Muscle of arm (tissue), 14 donors: ENCODE measurements at places on chromosomes 11 and 22. TPM values are rescaled to one million over a fixed set of nuclear protein-coding genes. Genes with fewer than 3 reads are reported as not detected.
A peak's percentile ranks its signal among the peaks of the same experiment; 100 is the strongest.

DNA sequence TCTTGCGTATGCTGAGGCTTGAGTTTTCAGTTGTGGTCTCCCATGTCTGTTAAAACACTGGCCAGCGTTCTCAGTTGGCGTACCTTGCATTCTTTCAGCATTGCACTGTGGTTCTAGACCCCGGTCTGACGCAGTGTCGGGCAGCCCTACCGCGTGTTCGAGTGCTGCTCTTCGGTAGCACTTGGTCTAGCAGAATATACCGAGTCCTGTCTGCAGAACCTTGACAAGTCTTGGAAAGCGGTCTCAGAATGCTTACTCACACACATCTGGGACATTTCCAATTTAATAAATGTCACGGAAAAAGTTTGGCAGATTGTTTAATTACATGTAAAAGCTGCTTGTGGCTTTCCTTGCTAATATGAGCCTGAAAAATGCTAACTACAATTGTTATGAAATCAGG is 32.6 kb downstream of the PPFIA1 start:
- DNase-seq, result no peak

The DRD2 gene
- polyA plus RNA-seq, result 0.24 TPM

DNA sequence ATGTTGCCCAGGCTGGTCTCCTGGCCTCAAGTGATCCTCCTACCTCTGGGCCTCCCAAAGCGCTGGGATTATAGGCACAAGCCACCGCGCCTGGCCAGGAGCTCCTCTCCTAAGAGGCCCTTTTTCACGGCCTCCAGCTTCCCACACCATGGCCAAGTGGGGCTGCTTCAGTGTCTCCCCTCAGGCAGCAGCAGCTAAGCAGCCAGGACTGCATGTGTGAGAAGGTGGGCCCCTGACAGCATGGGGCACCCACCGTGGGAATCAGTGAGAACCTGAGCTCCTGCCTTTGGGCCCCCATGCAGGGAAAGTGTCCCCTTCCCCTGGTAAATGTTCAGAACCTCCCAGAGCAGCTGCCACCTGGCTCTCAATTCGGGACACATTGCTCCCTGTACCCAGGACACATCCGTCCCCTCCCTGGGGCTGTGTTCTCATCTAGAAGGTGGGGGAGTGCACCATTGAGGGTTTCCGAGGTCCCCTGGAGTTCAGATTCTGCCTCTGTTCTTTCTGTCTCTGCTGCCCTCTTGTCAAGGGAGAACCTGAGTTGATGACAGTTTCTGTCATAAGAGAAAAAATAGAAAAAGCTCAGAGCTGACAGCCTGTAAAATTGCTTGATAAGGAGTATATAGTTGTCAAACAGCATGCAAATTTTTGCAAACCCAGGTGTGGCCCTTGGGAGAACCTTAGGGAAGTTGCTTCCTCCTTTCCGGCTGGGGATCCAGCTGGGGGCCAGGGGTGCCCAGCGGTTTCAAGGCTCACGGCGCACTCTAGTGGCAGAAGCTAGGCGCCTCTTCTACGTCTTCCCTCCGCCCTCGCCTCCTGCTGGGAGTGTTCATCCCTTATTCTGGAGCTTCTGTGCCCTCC is 29.7 kb downstream of the FAM83F start:
- DNase-seq, result no peak

GRCh38 chr11:33970984-33971466 is 79.1 kb upstream of the LMO2 start:
- peak; percentile 61 for DNase-seq
